ENCODE measurements at places on chromosomes 12 and 14.

- no peak for DNase-seq
Observed at GRCh38 chr12:115623764-115624334, 653.6 kb downstream of the MED13L start.

DNA sequence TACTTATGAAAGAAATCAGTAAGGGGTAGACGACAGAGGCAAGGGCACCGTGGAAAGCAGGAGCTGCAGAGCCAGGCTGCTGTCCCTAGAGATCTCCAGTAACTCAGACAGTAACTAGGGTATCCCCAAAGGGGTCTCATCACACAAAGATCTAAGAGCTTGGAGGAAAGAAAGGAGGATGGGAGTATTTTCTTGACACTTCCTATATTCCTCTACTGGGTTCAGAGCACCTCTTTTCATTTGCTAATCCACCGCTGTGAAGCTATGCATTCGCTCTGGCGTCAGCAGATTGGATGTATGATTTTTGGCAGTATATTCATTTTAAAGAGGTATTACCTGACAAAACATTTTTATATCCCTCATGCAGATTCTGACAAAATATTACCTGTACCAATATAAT lies 12.6 kb downstream of the USP44 start:
- DNase-seq, result no peak

GRCh38 chr12:2890001-2890387 lies 697 bp upstream of the TULP3 start:
- no peak for DNase-seq

GRCh38 chr12:6442836-6443235 lies 1.9 kb upstream of the CD27 start:
- no peak for DNase-seq

DNA sequence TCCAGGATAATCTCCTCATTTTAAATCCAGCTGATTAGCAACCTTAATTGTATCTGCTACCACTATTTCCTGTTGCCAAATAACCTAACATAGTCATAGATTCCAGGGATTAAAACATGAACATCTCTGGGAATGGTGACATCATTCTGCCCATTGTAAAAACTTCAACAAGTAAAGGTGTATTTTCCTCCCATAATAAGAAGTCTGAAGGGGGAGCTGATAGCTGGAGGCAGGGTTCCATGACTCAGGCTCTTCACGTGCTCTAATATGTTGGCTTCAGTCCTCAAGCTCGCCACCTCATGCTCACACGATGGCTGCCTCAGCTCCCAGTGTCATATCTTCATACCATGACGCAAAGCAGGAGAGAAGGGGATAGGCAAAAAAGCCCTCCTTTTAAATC lies 172.0 kb upstream of the VASH1 start:
- DNase-seq, result no peak

DNA sequence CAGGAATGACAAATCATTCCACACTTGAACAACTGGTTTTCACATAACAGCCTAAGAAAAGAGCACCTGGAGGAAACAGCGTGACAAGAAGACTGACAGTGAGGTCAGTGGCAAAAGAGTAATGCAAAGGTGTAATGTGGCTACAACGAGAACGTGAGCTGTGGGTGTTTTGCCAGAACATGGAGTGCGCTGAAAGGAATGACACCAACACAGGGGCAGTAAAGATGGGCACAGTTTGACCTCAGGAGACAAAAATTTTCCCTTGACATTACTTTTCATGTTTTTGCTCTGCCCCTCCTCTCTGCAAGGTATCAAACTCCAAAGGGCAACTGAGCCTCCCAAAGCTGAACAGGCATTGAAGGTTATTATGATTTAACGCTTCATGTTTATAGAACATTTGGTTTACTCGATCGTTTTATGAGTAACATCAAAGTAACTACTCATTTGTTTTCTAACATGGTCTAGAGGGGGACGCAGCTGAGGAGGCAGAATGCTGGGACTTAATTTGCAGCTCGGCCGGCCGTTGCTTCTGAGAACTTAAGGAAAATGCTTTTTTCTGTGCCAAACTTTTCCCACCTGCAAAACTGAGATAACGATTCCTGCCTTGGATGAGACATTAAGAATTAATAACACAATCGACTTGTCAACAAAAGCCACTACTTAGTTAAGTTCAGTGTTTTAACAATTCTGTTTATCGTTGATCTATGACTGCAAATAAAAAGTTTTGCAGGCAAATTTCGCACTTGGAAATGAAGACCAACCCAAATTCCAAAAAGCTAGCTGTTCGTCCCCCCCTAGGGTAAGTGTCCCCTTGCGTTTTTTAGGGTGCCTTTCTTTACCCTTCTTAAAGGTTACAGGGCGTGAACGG lies 954 bp downstream of the HAUS4 start:
- DNase-seq, result no peak

- DNase-seq, result no peak
Observed at GRCh38 chr12:32005496-32006125, 46.4 kb downstream of the RESF1 start.

GRCh38 chr12:6699989-6700645 lies 498 bp downstream of the PIANP start:
- DNase-seq, result peak; percentile 42
